AG04449 (cell line): ENCODE measurements at places on chromosomes 16 and 17.

DNA sequence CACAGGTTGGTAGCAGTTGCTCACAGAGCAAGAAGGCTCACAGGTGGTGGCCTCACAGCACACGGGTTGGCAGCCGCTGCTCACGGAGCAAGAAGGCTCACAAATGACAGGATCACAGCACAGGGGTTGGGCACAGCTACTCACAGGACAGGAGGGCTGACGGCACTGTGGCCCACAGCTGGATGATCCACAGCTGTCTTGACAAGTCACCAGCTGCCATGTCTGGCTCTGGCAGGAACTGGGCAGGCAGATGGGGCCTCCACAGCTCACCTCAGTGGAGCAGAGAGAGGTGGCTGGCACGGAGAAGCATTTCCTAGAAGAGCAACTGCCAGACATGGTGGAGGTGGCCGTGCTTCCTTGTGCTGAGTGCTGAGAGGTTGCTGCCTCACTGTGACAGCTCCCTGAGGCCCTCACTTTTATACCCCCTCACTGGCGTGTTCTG lies at the start of gene KRTAP16-1:
Gene KRTAP16-1 (minus strand): TSS at position 392 of the 442 bp plus-strand sequence. CDS start 56 bp downstream, at position 336.
- DNase-seq: no peak

DNA sequence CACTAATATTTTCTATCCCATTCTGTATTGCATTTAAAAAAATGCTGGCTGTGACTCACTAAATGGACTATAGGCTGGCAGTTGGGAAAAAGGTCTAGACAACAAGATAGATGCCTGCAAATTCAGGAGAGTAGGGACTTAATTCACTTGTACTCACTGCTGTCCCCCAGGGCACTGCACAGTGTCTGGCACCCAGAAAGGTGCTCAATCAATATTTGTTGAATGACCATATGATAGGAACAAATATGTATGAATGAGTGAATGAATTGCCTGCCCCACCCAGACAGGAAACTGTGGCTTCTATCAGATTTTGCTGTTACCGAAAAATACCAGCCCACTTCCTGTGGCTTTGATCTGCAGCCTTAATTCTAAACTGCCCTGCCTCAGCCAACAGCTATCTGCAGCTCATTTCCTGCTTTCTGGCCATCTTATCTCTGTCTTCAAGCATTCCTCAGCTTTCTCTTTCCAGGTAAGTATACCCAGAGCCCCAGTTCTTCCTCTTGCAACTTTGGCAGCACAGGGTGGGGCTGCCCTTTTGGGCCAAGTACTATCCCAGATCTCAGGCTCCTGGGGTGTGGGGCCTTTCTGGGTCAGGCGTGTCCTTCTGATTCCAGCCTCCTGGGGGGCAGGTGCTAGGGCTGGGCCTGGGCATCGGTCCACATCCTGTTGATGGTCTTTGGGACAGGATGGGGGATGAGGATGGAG lies 15.3 kb upstream of the TNS4 start:
- DNase-seq: no peak

DNA sequence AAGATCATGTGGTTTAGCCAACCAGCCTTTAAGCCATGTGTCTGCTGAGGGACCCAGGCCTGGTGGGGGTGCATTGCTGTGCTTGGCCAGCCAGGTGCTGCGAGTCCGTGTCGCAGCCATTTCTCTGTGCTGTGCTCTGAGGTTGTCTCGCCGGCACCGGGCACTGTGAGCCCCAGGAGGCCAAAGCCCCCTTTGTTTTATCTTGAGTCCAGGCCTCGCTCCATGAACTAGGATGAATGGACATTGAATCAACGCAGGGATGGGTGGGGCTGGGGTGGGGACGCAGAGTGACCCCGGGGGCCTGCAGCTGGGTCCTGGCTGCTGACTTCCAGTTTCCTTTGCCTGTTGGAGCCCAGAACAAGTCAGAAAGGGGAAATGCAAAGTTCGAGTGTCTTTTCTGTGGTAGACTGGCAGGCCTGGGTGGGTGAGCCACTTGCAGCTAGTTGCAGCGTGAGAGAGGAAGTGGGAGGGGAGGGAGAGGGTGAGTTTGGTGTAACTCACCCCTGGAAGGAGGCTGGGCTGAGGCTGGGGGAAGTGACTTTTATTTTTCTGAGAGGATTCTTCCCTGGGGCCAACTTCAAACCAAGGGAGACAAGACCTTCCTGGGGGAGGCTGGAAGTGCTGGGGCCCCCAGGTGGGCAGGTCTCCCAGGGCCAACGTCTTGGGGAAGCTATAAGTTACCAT lies 324.7 kb downstream of the SEC14L1 start:
- no peak for DNase-seq

DNA sequence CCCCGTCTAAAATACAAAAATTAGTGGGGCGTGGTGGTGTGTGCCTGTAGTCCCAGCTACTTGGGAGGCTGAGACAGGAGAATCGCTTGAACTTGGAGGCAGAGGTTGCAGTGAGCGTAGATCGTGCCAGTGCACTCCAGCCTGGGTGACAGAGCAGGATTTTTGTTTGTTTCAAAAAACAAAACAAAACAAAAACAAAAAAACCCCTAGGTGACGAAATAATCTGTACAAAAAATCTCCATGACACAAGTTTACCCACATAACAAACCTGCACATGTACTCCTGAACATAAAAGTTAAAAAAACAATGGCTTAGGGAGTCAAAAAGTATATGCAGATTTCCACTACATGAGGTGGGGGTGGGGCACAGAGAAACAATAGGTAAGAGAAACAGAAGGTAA lies 140.5 kb upstream of the ASIC2 start:
- no peak for DNase-seq

- DNase-seq: no peak
These were observed 5.2 kb downstream of the CISD3 start for GRCh38 chr17:38735161-38735997.

- DNase-seq: no peak
These were observed 19.3 kb downstream of the ARHGAP23 start for GRCh38 chr17:38447502-38448085.

DNA sequence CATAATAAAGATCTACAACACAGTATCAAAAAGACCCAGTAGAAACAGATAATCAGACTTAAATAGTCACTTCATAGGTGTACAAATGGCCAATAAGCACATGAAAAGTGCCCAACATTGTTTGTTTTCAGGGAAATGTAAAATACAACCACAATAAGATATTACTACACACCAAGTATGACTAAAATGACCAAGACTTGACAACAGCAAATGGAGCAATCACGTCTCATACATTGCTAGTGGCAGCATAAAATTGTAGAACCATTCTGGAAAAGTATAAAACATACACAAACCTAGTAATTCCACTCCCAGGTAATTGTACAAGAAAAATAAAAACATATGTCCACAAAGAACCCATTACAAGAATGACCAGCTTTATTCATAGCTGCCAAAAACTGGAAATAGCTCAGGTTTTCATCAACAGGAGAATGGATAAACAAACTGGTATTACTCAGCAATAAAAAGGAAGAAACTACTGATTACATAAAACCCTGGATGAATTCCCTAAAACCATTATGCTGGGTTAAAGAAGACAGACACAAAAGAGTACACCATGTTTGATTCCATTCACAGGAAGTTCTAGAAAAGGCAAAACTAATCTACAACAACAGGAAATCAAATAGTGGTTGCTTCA lies 85.6 kb downstream of the TTC19 start:
- DNase-seq: peak; percentile 16

- DNase-seq: no peak
These were observed 1417.0 kb upstream of the CDH8 start for GRCh38 chr16:63453261-63453660.

DNA sequence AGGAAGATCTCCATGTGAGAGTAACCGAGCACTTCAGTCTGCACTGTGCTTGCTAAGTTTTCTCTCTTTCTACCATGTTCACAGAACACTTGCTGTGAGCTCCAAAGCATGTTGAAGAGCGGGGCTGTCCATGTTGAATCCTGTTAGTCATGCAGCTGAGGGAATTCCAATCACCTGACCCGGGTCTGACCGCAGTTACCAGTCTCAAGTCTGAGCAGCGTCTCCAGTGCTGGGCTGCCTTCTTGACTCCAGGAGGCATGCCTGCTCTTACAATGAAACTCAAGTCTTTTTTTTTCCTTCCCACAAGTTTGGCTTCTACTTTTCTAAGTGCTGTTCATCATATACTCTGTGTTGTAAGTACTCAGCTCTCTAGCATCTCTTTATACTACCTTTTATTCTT lies 44.3 kb downstream of the HOXB1 start:
- DNase-seq: peak; percentile 97

DNA sequence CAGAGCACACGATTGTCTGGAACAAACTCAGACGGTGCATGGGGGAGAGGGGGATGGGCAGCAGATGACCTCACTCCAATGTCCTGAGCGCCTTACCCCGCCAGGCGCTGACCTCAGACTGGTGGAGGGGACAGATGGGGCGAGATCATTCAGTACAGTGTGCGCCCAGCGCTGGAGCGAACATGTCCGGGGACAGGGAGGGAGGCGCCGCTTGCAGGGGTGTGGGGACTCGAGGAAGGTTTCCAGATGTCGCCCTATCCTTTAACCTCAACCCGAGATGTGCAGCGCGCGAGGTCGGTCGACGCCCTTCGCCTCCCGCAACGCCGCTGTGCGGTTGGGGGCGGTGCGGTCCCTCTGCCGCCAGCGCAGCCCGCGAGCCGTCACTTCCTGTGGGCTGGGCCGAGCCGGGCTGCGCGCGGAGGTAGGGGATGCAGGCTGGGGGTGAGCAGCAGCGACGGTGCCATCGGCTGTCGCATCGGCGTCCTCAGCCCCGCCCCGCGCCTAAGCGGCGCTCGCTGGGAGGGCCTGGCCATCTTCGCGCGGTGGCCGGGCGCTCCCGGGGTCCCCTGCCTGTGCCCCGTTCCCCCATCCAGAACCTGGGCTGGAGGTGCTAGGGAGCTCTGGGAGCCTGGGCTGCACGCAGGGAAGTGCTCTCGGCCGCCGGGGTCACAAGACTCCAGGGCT lies 5.3 kb upstream of the CDR2L start:
- no peak for DNase-seq

DNA sequence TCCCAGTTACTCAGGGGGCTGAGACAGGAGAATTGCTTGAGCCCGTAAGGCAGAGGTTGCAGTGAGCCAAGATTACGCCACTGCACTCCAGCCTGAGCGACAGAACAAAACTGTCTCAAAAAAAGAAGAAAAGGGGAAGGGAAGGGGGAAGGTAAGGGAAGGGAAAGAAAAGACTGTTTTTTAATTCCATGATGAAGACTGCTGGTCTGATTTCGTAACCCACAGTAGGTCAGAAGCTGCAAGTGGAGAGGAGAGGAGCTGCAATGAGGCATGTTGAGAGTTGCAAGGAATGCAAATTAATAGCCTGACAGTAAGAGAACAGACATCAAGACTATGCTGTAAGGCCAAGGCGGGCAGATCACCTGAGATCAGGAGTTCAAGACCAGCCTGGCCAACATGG lies 33.3 kb downstream of the HELZ start:
- DNase-seq: peak; percentile 10

DNA sequence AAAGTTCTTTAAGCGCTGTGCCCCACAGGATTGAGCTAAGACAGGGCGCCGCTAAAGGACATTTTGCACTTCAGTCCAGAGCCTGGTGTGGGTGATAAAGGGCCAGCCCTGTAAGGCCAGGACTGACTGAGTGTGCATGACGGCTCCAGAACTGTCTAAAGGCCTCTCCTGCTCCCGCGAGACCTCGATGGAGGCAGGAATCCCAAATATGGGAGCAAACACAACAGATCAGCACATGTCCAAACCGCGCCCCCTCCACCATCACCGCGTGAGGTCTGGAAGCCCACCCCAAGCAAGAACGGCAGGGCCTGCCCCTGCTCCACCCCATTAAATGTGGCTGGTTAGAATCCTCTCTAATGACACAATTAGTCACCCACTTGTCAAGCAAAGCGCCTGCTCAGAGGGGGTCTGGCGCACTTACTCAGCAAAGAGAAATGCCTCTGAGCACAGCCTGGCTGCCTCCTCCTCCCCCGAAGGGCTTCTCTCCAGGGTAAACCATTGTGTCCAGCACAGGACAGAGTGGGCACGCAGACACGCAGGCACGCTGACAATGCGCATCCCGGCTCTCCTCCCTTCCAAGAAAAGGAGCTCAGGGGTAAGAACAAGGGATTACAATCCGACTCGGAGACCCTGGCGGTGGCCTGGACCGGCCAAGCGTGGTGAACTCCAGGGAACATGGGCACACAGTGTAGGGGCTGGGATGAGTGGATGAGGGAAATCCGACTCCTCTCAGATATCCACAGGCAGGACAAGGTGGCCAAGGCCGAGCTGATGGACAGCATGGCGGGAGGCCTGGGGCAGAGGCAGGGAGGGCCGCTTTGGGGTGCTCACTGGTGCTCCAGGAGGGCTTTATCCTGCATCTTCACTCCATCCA lies 1.5 kb downstream of the MXRA7 start:
- peak; percentile 98 for DNase-seq

DNA sequence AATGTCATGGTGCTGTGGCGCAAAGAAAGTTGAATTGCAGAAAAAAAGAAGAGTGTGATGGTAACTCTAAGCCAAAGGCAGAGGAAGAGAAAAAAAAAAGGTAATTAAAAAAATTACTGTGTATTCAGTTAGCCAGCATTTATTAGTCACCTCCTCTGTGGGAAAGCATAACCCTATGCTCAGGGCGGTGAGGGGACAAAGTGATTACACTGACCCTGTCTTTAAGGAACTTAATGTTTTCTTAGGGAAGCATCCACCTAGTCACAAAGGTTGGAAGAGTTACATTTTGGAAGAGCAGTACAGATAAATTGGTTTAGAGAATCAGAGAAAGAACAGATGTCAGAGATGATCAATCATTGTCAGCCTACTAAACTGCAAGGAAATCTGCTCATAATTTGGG lies 410.3 kb downstream of the CDH11 start:
- DNase-seq: no peak

DNA sequence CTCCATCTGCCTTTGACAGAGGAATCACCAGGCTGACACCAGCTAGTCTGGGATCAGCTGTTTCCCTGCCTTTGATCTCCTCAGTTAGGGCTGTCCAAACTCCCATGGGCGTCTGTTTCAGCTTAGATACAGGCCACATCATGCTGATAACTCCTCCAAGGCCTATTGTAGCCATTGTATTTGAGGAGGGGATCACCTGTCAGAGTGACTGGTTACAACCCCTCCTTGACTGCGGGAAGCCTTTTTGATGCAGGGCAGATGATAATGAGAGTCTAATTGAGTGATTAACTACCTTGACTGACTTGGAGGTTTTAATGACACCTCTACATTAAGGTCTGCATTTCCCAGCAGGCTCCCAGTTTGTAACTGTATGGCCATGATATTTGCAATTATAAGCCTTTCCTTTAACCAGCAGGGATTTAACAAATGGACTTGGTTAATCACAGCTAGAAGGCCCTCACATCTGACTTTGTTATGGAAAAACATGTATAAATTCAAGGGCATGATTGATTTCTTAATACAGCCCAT lies 863.5 kb downstream of the KCNJ2 start:
- no peak for DNase-seq

GRCh38 chr17:1787301-1787902 lies 25.5 kb downstream of the SERPINF1 start:
- DNase-seq: peak; percentile 66

GRCh38 chr16:23803591-23804123 lies 32.1 kb upstream of the PRKCB start:
- no peak for DNase-seq

- DNase-seq: no peak
These were observed 2.0 kb downstream of the ROGDI start for GRCh38 chr16:4800290-4801041.

GRCh38 chr17:59623151-59623550 lies 3.5 kb downstream of the CLTC start:
- no peak for DNase-seq

GRCh38 chr17:2685696-2686095 lies 25.9 kb downstream of the CLUH start:
- DNase-seq: no peak

GRCh38 chr17:27898096-27898495 lies 4.9 kb upstream of the LYRM9 start:
- DNase-seq: no peak

GRCh38 chr16:24027466-24027865 lies 191.7 kb downstream of the PRKCB start:
- DNase-seq: no peak

- DNase-seq: no peak
These were observed 156.1 kb upstream of the CACNG5 start for GRCh38 chr17:66678827-66679226.
